GM12864 (cell line): ENCODE measurements at places on chromosomes 7 and 10.

- no peak for DNase-seq
Observed at GRCh38 chr7:100090527-100091410, 2.0 kb downstream of the COPS6 start.

DNA sequence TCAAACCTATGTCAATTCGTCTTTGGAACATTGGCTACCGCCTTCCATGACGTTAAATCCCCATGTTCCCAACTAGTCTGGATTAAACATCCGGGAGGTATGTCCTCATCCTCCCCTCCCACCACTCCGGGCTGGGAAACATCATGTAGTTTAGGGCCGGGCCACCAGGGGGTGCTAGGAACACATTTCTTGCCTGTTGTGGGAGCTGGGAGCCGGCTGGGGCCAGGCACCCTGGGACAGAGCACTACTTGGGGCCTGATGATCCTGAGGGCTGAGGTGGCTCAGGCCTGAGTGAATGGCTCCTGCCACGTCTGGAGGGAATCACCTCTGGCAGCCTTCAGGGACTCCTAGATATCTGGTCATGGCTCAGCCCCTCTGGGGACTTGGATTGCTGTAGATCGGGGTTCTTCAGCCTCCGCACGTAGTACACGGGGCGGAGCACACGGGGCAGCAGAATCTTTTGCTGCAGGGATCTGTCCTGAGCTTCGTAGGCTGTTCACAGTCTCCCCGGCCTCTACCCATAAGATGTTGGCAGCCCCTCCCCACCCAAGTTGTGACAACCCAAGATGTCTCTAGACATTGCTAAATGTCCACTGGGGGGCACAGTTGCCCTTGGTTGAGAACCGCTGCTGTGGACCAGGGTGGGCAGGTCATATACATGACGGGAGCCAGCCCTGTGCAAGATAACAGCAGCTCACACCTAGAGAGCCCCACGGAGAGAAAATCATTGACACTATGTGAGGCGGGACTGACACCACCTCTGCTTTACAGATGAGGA is 141.2 kb upstream of the ZNF716 start:
- no peak for DNase-seq

DNA sequence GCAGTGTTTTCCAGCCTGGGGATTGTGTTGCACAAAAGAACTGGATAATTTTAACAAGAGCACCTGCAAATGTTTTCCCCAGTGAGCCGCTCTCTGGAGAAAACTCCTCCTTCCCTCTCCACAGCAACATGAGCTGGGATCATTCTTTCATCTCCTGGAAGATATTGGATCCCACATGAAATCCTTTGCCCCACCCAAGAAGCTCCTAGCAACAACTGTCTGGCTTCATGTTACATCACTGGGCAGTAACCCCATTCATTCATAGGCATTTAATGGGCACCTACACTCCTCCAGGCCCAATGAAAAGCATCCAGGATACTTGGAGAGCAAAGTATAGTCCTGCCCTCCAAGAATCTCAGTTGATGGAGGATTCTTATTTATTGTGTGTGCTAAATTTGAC is 27.2 kb downstream of the LSM5 start:
- no peak for DNase-seq

DNA sequence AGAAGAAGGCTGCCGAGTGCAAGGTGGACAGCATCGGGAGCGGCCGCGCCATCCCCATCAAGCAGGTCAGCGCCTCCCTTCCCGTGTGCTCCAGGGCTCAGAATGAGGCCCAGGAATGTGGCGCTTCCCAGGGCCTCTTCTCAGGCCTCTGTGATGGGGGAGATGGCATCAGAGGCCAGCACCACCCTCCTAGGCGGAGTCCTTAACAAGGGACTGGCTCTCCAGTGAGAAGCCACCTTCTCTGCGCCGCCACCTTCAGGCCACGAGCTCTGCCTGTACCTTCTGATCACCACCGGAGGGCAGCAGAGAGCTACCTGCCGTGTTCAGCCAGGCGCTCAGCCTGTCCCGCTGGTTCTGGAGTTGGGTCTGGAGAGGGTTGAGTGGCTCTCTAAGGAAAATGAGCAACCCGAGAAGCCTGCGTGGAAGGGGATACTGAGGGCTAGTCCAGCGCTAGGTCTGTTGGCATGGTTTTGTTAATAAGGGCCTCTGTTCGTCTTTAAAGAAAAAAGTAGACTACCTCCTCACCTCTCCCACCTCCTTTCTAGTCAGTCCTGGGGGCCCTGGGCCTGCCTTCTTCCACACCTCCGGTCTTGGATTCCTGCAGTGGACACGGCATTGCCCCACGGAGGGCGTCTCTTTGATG is 37.7 kb downstream of the AGAP3 start:
- peak; percentile 34 for DNase-seq

GRCh38 chr7:129799350-129799955 is 153.3 kb downstream of the UBE2H start:
- DNase-seq = no peak

- DNase-seq = no peak
Observed at GRCh38 chr7:113122744-113123143, 4.4 kb upstream of the SMIM30 start.

DNA sequence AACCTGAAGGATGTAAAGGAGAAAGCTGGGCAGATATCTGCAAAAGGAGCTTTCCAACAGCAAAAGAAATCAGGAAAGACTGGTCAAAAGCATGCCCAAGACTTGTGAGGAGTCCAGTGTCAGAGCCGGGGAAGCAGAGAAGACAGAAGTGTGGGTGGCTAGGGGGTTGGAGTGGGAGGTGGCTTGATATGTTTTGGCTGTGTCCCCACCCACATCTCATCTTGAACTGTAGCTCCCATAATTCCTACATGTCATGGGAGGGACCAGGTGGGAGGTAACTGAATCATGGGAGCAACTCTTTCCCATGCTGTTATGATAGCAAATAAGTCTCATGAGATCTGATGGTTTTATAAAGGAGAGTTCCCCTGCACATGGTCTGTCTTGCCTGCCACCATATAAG is 84.9 kb downstream of the INHBA start:
- DNase-seq = no peak

DNA sequence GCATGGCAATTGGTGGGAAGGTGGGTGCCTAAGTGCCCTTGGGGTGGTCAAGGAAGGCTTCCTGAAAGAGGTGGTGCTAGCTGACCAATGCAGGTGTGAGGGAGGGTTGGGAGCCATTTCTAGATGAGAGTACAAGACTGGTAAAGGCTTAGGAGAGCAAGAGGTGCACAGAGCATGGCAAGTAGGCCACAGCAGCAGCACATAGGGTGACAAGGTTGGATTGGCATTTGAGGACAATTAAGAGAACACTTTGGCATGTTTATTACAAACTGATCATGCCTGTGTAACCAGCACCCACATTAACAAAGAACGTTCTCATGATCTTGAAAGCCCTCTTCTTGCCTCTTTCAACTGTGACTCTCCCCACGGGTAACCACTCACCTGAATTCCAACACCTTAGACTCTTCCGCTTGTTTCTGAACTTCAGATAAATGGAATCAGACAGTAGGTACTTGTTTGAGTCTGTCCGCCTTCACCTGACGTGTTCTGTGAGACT is 107.6 kb downstream of the MYL10 start:
- DNase-seq = no peak

GRCh38 chr7:47185170-47185569 is 396.7 kb downstream of the TNS3 start:
- no peak for DNase-seq

GRCh38 chr10:79374312-79375191 is 27.3 kb downstream of the PPIF start:
- no peak for DNase-seq

DNA sequence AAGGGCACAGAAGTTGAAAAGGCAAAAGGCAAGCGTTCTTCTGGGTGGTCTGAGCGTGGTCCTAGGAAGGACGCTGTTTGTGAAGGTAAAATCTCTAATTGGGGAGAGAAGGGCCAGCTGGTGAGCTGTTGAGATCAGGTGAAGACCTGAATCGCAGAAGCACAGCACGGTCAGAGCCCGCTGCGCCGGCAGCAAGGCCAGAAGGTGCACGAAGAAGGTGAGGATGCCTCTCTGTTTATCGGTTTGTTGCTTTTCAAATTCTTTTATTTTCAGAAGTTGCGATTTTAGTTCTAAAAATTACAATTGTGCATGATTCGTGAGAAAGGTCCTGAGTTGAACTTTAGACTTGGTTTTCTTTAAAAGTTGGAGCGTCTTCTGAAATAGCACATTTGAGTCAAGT is 247.8 kb upstream of the FOXK1 start:
- DNase-seq = no peak

GRCh38 chr7:10767771-10768170 is 205.9 kb upstream of the PHF14 start:
- no peak for DNase-seq

- no peak for DNase-seq
Observed at GRCh38 chr7:109641445-109641844, 1071.8 kb downstream of the DNAJB9 start.

- DNase-seq = no peak
Observed at GRCh38 chr7:49822856-49823255, 49.4 kb downstream of the VWC2 start.

- DNase-seq = no peak
Observed at GRCh38 chr10:93751832-93752231, 5.9 kb upstream of the LGI1 start.

GRCh38 chr10:91051829-91052228 is 130.9 kb upstream of the ANKRD1 start:
- DNase-seq = no peak

DNA sequence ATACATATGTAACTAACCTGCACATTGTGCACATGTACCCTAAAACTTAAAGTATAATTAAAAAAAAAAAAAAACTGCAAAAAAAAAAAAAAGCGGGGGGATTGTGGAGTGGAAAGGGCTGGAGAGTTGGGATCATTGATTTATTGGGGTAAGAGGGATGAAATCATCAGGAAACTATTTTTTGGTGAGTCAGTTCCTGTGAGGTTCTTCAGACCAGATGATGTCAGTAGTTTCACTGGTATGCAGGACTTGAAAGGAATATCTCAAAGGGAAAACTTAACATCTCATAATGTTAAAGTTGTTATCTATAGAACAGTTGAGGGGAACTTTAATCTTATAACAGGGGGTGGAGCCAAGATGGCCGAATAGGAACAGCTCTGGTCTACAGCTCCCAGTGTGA is 32.6 kb upstream of the TECTB start:
- no peak for DNase-seq

DNA sequence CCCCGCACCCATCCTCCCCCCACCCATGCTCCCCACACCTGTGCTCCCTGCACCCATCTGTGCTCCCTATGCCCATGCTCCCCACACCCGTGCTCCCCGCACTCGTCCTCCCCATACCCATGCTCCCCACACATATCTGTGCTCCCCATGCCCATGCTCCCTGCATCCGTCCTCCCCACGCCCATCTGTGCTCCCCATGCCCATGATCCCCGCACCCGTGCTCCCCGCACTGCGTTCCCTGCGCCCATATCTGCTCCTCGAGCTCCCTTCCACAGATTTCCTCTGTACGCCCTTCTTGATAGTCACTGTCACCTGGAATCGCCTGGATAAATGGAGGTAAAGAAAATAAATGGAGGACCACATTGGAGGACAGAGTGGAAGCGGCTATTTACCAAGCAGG is 9.9 kb downstream of the DIP2C start:
- no peak for DNase-seq

- no peak for DNase-seq
Observed at GRCh38 chr10:4353964-4354363, 472.0 kb upstream of the AKR1E2 start.

GRCh38 chr10:3111621-3112163 is 44.3 kb downstream of the PFKP start:
- DNase-seq = no peak

DNA sequence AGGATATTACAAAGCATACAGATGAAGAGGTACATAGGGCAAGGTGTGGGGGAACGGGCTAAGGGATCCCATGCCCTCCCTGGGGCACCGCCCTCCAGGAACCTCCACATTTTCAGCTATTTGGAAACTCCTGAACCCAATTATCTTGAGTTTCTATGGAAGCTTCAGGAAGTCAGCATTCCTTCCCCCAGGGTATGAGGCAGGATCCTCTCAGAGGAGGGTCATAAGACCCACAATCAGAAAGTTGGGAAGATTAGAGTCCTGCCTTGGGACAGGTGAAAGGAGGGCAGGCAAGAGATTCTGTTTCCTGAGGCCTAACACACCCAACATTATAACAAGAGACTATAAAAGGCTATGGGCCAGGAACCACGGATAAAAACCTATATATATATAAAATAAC is 98.0 kb downstream of the RALA start:
- DNase-seq = no peak

DNA sequence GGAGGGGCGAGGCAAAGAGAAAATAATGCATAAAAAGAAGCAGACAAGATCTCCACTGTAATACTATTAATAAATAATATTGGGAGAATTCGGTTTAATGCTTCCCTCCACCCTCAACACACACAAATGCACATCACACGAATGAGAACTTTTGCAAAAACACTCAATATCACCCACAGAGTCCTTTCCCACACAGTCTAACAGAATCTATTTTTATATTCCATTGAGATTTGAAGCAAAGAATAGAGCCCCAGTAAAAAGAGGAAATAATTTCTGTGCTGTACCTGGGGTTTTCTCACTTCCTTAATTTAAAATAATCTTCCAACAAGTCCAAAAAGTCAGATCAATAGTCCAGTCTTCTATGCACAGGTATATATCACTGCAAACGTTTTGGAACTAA is 17.0 kb downstream of the PIK3AP1 start:
- DNase-seq = no peak

DNA sequence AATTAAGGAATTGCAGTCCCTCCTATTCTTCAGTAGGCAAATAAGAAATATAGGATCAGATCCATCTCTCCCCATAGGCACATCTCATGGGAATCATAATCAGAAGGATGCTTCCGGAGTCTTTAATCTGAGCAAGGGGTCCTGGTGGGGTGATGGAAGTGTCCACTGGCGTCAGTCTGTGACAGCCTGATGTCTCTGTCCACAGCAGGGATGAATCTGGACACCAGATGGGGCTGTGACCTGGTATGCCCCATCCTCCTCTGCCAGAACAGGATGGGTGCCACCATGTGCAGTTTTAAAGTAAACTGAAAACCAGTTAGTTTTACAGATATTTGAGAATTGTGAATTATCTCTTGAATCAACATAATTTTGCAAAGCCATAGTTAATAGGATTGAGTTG is 148.7 kb downstream of the C1GALT1 start:
- no peak for DNase-seq

DNA sequence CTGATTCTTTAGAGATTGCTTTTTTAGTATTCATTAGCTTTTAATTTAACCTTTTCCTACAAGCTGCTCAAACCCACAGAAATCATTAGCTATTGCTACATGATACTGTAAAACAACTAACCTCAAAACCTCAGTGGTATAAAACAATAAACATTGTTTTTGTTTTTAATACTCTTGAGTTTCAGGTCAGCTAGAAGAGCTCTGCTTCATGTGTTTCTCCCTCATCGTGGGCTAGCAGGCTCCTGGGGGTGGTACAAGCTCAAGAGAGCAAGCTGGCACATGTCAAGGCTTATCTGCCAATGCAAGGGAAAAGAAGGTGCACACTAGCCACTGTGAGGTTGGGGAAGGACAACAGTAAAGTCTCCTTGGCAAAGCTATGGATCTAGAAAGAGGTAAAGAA is 232.9 kb upstream of the PHF14 start:
- no peak for DNase-seq
